ENCODE measurements at places on chromosomes 6 and 20.

DNA sequence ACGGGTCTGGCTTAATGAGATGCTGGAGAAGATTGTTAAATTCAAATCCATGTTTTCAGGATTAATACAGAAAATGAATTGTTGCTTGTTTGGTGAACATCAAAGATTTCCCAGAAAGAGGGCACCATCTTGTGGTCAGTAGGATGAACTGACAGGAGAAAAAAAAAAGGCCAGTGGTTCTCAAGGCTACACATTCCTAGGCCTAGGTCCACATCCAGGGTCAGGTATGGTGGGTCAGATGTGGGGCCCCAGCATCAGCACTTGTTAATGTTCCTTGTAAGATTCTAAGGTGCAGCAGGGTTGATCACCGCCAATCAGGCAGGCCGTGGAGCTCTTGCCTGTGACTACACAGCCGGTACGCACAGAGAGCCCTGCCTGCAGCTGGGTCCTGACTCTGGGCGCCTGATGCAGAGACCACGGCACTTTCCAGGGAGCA is 34.0 kb upstream of the FOXO3 start:
- DNase-seq: no peak

- DNase-seq: no peak
These were observed 309.5 kb upstream of the PRND start for GRCh38 chr20:4412216-4412615.

GRCh38 chr6:168132531-168133167 is 53.6 kb upstream of the FRMD1 start:
- DNase-seq: no peak

GRCh38 chr6:65943548-65943947 is 236.5 kb upstream of the EYS start:
- no peak for DNase-seq

GRCh38 chr6:127302728-127303660 is 36.3 kb downstream of the RNF146 start:
- no peak for DNase-seq
